ENCODE measurements at places on chromosomes 1 and 21. TPM values are rescaled to one million over a fixed set of nuclear protein-coding genes. Genes with fewer than 3 reads are reported as not detected.

DNA sequence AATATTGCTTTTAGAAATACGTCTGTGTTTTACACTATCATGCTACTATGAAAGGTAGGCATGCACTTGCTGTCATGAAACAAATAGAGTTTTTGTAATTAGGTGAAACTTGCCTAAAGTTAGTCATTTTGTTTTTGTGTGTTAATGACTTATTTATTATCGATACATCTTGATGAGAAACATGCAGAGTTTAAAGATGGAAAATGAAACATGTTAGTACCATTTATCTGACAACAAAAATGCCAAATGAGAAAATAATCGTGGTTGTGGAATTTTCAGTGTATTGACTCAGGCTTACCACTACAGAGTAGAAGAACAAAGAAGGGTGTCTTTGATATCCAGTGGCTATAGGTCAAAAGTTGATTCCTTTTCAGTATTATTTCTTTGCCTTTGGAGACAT is 105.5 kb downstream of the NCAM2 start:
- H3K4me3 ChIP-seq: no peak overlapping the region
- H3K36me3 ChIP-seq: no peaks in the 10 kb centered on the region
- DNase-seq: no peak
- H3K4me1 ChIP-seq: no peaks in the 10 kb centered on the region

DNA sequence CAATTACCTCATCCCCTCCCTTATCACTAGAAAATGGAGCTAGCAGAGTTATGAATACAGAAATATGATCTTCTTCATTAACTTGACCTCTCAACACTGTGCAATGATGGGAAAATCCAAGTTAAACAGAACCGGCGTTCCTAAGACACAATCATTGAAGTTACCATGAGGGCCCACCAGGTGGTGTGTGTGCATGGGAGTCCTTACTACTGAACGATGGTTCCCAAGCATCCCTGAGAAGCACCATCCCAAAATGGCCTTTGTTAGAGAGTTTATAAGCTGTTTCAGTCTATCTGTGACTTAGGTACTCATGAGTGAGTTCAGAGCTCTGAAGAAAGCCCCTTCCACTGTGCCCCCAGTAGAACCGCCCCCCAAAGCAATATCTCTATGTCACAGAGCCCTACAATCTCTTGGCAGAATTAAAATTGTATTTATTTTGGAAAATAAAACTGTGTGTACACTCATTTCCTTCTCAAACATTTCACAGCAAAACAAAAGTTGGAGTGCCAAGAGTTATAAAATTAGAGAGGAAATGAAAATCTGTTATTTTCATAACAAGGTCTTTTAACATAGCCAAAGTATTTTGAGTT is 56.8 kb downstream of the PLD5 start:
- no peaks in the 10 kb centered on the region for H3K4me1 ChIP-seq
- no peaks in the 10 kb centered on the region for H3K27me3 ChIP-seq
- DNase-seq: no peak
- H3K4me3 ChIP-seq: no peak overlapping the region

DNA sequence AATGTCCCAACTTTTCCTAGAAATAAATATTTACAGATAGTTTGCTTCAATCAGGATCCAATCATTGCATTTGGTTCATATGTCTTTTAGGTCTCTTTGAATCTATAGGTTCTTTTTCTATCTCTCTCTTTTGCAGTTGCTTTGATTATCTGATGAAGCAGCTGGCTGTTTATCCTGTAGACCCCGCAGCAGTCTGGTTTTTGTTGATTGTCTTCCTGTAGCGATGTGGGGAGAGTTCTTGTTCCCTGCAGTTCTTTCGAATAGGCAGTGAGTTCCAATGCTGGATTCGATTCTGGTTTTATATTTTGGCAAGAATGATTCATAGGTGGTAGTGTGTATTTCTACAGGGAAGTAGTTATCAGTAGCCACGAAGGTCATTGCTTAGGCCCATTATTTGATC is 7.4 kb upstream of the MIXL1 start:
- H3K4me1 ChIP-seq: no peaks in the 10 kb centered on the region
- no peak overlapping the region for H3K4me3 ChIP-seq
- no peaks in the 10 kb centered on the region for H3K36me3 ChIP-seq

GRCh38 chr1:185681034-185681633 is 53.1 kb upstream of the HMCN1 start:
- H3K4me1 ChIP-seq: peaks cover 22% of the 10 kb centered on the region
- H3K4me3 ChIP-seq: no peak overlapping the region
- no peaks in the 10 kb centered on the region for H3K36me3 ChIP-seq
- DNase-seq: peak; percentile 24
- no peak overlapping the region for H3K27ac ChIP-seq

DNA sequence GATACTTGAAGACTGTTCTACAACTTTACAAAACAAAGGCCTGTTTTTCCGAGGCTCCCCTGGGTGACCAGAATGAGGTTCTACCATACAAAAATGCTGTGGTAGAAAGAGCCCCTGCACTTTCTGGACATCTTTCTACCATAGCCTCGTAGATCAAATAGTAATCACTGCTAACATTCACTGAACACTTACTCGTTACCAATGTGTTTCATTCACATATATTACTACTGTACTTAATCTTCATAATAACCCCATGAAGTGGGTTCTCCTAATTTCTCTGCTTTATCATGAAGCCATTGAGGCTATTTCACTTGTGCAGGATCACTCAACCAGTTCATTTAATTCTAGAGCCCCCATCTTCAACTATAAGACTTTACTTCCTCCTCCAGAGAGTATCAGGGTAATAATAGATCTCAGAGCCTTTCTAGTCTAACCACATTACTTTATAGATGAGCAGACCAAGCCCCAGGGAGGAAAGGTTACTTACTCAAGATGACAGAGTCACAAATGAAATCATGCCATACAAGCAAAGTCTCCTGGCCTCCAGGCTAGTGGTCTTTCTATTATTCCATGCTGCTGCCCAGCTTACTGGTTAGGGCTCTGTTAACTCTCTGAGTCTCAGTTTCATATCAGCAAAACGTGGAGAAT is 46.7 kb upstream of the OSBPL9 start:
- no peaks in the 10 kb centered on the region for H3K36me3 ChIP-seq
- no peaks in the 10 kb centered on the region for H3K27me3 ChIP-seq
- H3K4me1 ChIP-seq: peaks cover 42% of the 10 kb centered on the region
- H3K27ac ChIP-seq: peak overlapping the region; percentile 92

- H3K36me3 ChIP-seq: no peaks in the 10 kb centered on the region
- no peak overlapping the region for H3K4me3 ChIP-seq
- no peak overlapping the region for H3K27ac ChIP-seq
- H3K27me3 ChIP-seq: peaks cover 54% of the 10 kb centered on the region
- no peak for DNase-seq
- peaks cover 20% of the 10 kb centered on the region for H3K4me1 ChIP-seq
Observed at GRCh38 chr1:99781798-99782197, 15.4 kb upstream of the FRRS1 start.

DNA sequence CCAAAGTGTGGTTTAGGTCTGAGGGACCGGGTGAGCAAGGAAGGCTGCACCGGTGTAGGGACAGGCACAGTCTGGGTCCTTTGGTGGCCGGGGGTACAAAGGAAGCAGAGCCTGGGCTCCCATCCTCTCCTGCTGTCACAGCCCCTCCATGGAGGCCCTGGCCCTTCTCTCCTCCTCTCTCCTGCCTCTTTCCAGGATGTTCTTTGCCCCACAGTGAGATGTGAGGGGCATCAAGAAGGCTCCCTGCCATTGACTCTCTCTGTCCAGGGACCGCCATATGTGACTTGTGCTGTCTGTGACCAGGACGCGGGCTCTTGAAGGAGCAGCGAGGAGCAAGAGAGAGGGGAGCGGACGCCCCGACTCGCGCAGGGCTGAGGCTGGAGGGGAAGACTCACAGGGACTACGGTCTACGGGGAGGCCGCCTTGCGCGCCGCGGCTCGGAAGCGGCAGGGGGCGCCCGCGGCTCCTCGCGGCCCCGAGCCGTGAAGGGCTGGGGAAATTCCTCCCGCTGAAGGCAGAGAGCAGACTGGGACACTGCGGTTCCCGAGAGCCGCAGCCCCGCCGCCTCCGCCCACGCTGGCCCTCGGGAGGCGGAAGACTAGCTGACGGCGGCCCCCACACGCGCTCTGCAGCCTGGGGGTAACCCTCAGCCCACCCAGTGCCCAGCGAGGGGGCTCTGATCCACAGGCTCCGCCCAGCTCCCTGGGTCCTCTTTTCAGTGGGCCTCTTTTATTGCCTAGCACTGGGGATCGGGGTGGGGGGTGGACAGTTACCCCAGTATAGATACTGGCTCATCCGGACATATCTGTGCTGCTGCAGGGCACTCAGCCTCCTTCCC is 40.8 kb downstream of the MAB21L3 start:
- peak overlapping the region; percentile 31 for H3K4me3 ChIP-seq
- no peak overlapping the region for H3K27ac ChIP-seq
- no peaks in the 10 kb centered on the region for H3K36me3 ChIP-seq
- H3K4me1 ChIP-seq: peaks cover 8% of the 10 kb centered on the region

DNA sequence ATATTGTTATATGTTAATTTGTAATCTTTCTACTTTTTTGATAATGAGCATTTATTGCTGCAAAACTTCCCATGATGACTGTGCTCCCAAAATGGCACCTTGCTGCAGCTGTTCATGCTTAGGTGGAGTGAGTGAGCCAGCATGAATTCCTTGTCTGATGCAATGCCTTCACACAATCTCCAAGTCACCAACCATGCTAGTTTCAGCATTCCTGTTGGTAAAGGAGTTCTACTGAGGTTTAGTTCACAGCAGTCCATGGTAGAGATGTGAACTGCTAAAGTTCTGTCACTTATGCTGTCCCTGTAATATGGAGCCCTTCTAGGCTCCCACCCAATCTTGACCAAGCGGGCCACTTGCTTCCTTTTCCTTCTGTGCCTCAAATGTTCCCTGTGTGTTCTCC is 26.2 kb upstream of the PRKACB start:
- H3K4me3 ChIP-seq: no peak overlapping the region
- no peak overlapping the region for H3K27ac ChIP-seq
- no peaks in the 10 kb centered on the region for H3K27me3 ChIP-seq
- no peak for DNase-seq
- no peaks in the 10 kb centered on the region for H3K36me3 ChIP-seq

GRCh38 chr1:203199816-203200571 is 13.5 kb upstream of the CHI3L1 start:
- H3K27ac ChIP-seq: no peak overlapping the region
- peaks cover 40% of the 10 kb centered on the region for H3K27me3 ChIP-seq
- H3K36me3 ChIP-seq: no peaks in the 10 kb centered on the region
- H3K4me3 ChIP-seq: no peak overlapping the region
- no peak for DNase-seq

DNA sequence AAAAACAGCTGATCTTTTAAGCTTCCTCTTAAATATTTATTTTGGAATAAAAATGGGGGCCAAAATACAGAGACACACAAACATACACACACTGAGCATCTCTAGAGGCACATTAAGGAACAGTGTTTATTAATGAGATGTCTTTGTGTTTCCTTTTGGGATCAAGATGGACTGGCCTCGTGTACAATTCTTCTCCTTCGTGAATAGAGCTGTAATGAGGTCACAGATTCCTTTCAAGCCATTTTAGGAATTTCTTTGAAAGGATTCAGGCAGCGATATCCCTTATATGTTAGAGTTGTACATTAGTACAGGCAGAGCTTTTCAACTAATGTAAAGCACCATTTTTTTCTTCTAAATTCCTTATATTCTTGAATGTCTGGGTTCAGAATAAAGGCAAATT is 295.7 kb downstream of the CHRM3 start:
- H3K36me3 ChIP-seq: no peaks in the 10 kb centered on the region
- DNase-seq: no peak
- H3K4me1 ChIP-seq: no peaks in the 10 kb centered on the region
- no peaks in the 10 kb centered on the region for H3K27me3 ChIP-seq
- no peak overlapping the region for H3K4me3 ChIP-seq

DNA sequence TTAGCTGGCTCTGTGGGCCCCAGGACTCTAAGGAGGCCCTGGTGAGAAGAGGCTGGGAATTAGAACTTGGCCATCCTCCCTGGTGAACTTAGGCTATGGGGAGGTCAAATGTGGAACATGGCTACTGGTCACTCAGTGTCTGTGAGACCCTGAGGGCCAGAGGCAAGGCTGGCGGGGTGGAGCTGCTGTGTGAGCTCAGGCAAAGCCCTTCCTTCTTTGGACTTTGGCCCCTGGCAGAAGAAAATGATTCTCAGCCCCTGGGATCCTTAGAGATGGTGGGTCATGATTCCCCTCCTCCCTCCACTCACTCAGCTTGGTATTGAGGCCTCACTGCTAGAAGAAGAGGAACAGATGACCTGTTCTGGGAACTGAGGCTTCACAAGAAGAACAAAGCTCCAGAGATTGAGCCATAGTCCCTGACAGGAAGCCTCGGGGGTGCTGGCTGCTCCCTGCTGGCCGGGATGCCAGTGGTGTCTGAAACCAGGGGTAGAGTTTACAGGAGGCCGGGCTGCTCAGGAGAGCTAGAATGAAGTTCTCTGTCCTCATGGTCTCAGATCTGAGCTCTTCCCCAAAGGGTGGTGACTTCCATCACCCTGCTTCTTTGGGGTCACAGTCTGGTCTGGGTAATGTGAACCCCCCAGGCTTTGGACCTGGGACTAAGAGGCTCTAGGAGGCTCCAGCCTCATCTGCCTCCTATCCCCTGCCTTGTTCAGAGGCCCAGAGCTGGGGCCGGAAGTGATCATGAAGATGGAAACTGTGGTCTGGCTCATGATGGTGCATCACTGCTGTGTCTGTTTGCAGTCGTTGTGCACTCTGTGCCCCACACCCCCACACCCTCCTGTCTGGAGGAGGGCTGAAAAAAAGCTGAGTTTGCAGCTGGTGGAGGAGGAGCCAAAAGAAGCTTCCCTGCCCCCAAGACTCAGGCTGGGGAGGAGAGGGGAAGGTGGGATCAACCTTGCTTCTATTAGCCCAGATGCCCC is 905 bp downstream of the BTBD19 start:
- peaks cover 46% of the 10 kb centered on the region for H3K36me3 ChIP-seq
- peaks cover 85% of the 10 kb centered on the region for H3K4me1 ChIP-seq
- peak; percentile 94 for DNase-seq
- H3K27ac ChIP-seq: peak overlapping the region; percentile 98

DNA sequence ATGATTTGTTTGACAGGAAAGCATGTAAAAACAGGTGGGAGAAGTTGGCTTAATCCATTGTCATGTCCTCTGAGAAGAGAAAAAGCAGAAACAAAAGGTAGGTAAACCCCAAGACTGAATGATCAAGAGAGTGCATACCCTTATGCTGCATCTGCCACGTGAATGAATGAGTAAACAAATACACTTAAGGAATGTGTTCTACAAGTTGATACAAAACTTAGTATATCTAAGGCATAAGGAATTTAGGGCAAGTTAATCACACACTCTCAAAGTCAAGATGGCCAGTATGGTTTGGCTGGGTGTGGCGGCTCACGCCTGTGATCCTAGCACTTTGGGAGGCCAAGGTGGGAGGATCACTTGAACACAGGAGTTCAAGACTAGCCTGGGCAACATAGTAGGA is 34.2 kb downstream of the HMCN1 start:
- H3K27ac ChIP-seq: no peak overlapping the region
- H3K27me3 ChIP-seq: peaks cover 8% of the 10 kb centered on the region
- H3K4me3 ChIP-seq: no peak overlapping the region
- no peaks in the 10 kb centered on the region for H3K4me1 ChIP-seq
- H3K36me3 ChIP-seq: no peaks in the 10 kb centered on the region

GRCh38 chr1:96116731-96117130 is 604.9 kb upstream of the PTBP2 start:
- no peaks in the 10 kb centered on the region for H3K36me3 ChIP-seq
- H3K4me3 ChIP-seq: no peak overlapping the region
- H3K4me1 ChIP-seq: no peaks in the 10 kb centered on the region
- H3K27me3 ChIP-seq: no peaks in the 10 kb centered on the region
- H3K27ac ChIP-seq: no peak overlapping the region

The BLACAT1 gene
- 0.65 TPM for total RNA-seq

The NTMT2 gene
- total RNA-seq: not detected

The NCF2 gene
- 21.5 TPM for total RNA-seq

The MORC3 gene
- total RNA-seq: 43.6 TPM

The EDARADD gene
- 6.2 TPM for total RNA-seq

The RGS13 gene
- total RNA-seq: not detected

Measured in activated CD4-positive, alpha-beta memory T cell treated with anti-CD3 and anti-CD28 coated beads, Interleukin-2, amount 10 ng/mL, durations not matched to agents 7 days and 5 days (primary cell).